ENCODE measurements at places on chromosomes 1 and 21.

- DNase-seq = no peak
Observed at GRCh38 chr1:84785271-84786036, 95.2 kb upstream of the SSX2IP start.

- no peak for DNase-seq
Observed at GRCh38 chr1:15280416-15280815, 33.4 kb downstream of the FHAD1 start.

DNA sequence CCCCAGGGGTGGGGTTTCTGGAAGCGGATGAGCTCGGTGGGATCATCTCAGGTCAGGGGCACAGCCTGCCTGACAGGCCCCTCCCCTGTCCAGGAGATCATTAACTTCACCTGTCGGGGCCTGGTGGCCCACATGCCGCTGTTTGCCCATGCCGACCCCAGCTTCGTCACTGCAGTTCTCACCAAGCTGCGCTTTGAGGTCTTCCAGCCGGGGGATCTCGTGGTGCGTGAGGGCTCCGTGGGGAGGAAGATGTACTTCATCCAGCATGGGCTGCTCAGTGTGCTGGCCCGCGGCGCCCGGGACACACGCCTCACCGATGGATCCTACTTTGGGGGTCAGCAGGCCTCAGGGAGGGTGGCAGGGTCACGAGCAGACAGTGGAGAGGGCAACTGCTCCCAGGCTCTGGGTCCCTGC is 8.4 kb downstream of the HCN3 start:
- DNase-seq = no peak

GRCh38 chr1:43460988-43461693 is 7.4 kb upstream of the HYI start:
- no peak for DNase-seq
